Caki2 (cell line): ENCODE measurements at places on chromosomes 1 and 21. TPM values are rescaled to one million over a fixed set of nuclear protein-coding genes. Genes with fewer than 3 reads are reported as not detected.

The RO60 gene
- 41.8 and 80.2 TPM in 2 replicates for total RNA-seq

The CELA3B gene
- not detected in 2 replicates for total RNA-seq

The EPHA8 gene
- total RNA-seq = not detected in 2 replicates

The REN gene
- total RNA-seq = not detected in 2 replicates

The YOD1 gene
- total RNA-seq = 2.3 and 2.9 TPM in 2 replicates

The MAN1C1 gene
- not detected in 2 replicates for total RNA-seq

The P3H1 gene
- total RNA-seq = 51.4 and 54.4 TPM in 2 replicates

The KCNJ15 gene
- total RNA-seq = not detected in 2 replicates

The TMEM79 gene
- 1.4 and 2.5 TPM in 2 replicates for total RNA-seq
